ENCODE measurements at places on chromosomes 11 and 22. TPM values are rescaled to one million over a fixed set of nuclear protein-coding genes. Genes with fewer than 3 reads are reported as not detected.

- no peaks in the 10 kb centered on the region for H3K36me3 ChIP-seq
- no peak overlapping the region for H3K27ac ChIP-seq
- DNase-seq: no peak
- H3K4me3 ChIP-seq: no peak overlapping the region
- H3K27me3 ChIP-seq: no peaks in the 10 kb centered on the region
Observed at GRCh38 chr11:112368381-112368780, 107.7 kb upstream of the PLET1 start.

DNA sequence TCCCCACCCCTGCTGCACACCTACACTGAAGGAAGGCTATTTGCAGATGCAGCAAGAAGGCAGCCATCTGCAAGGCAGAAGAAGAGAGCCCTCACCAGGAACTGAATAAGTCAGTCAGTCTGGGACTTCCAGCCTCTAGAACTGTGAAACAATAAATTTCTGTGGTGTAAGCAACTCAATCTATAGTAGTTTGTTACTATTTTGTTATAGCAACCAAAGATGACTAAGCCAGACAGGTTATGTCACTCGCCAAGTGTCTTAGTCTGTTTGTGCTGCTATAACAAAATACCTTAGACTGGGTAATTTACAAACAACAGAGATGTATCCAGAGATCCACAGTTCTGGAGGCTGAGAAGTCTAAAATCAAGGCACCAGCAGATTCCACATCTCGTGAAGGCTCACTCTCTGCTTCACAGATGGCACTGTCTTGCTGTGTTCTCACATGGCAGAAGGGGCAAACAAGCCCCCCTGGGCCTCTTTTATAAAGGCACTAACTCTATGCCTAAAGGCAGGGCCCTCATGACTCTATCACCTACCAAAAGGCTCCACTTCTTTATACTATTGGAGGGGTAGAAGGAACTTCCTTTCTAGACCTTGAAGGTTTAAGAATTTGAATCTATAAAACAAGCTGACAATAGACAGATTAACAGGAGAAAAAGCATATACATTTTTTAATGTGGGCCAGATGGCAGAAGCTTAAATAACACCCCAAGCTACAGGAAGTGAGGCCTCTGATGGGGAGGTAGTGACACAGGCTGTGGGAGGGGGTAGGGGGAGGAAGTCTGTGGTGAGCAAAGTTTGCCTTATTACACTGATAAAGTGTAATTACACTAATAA is 12.3 kb downstream of the APOL6 start:
- no peak overlapping the region for H3K4me3 ChIP-seq
- DNase-seq: no peak
- H3K36me3 ChIP-seq: peaks cover 34% of the 10 kb centered on the region
- peaks cover 12% of the 10 kb centered on the region for H3K4me1 ChIP-seq

- H3K27me3 ChIP-seq: no peaks in the 10 kb centered on the region
- no peak overlapping the region for H3K4me3 ChIP-seq
- no peaks in the 10 kb centered on the region for H3K4me1 ChIP-seq
- H3K36me3 ChIP-seq: no peaks in the 10 kb centered on the region
- DNase-seq: no peak
Observed at GRCh38 chr22:23501261-23501619, 78.8 kb downstream of the IGLL1 start.

- H3K36me3 ChIP-seq: no peaks in the 10 kb centered on the region
- peak overlapping the region; percentile 84 for H3K27ac ChIP-seq
Observed at GRCh38 chr11:77589181-77589520, 602 bp upstream of the AQP11 start.

DNA sequence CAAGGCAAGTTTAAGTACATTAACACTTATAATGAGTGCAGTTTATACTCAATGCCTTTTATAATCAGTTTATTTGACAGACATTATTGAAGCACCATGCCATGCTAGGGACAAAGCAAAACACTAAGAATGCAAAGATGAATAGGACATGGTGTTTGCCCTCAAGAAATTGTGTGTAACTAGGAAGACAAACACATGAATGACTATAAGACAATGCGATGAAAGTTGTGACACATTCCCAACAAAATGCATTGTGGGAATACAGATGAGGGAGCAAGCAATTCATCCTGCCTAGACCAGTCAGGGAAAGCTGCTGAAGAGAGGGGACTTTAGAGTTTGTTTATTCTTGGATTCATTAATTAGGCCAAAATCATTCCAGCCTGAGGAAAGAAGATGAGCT is 133.8 kb upstream of the TRPC6 start:
- H3K4me3 ChIP-seq: no peak overlapping the region
- DNase-seq: no peak
- no peaks in the 10 kb centered on the region for H3K4me1 ChIP-seq

DNA sequence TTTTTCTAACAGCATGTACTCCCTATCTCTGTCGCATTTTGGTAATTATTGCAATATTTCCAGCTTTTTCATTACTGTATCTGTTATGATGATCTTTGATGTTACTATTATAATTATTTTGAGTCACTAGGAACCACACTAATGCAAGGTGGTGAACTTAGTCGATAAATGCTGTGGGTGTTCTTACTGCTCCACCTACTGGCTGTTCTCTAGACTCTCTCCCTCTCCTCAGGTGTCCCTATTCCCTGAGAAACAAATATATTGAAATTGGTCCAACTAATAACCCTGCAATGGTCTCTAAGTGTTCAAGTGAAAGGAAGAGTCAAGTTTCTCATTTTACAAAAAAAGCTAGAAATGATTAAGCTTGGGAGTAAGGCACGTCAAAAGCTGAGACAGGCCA is 10.5 kb downstream of the ARL14EP start:
- no peak overlapping the region for H3K4me3 ChIP-seq
- H3K36me3 ChIP-seq: peaks cover 65% of the 10 kb centered on the region
- peaks cover 9% of the 10 kb centered on the region for H3K4me1 ChIP-seq
- no peaks in the 10 kb centered on the region for H3K27me3 ChIP-seq
- DNase-seq: no peak

DNA sequence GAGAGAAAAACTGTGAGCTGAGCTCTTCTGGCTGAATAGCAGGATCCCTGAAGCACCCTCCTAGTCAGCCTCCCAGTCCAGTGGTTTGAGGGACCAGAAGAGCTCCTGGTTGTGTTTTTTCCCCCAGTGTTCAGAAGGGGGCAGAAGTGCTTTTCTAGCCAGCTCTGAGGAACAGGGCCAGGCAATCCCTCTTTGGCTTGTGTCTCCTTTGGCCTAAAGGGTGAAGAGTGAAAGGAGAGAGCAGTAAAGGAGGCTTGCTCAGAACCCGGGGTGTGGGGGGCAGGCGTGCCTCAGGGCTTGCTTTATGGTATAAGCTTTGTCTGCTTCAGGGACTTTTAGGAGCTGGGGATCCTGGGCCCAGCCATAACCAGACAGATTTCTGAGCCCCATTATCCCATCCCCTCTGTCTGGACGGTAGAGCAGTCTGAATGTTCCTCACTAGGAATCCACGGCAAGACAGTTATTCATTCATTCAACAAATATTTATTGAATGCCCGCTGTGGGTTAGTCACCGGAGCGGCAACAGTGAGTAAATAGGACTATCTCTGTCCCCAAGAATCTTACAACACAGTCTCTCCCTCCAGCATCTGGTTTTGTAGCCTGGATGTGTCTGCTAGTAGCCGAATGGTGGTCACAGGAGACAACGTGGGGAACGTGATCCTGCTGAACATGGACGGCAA is 14.5 kb downstream of the ACP2 start:
- H3K36me3 ChIP-seq: peaks cover 7% of the 10 kb centered on the region
- DNase-seq: no peak
- H3K27me3 ChIP-seq: no peaks in the 10 kb centered on the region
- no peak overlapping the region for H3K27ac ChIP-seq

- no peaks in the 10 kb centered on the region for H3K36me3 ChIP-seq
- H3K27ac ChIP-seq: no peak overlapping the region
- no peak for DNase-seq
- H3K4me1 ChIP-seq: no peaks in the 10 kb centered on the region
Observed at GRCh38 chr11:91308069-91308468, 916.5 kb upstream of the FAT3 start.

- H3K4me1 ChIP-seq: no peaks in the 10 kb centered on the region
- no peaks in the 10 kb centered on the region for H3K27me3 ChIP-seq
- H3K36me3 ChIP-seq: no peaks in the 10 kb centered on the region
- DNase-seq: no peak
- H3K4me3 ChIP-seq: no peak overlapping the region
Observed at GRCh38 chr11:102467080-102467708, 14.6 kb upstream of the TMEM123 start.

- DNase-seq: no peak
- H3K36me3 ChIP-seq: no peaks in the 10 kb centered on the region
- no peak overlapping the region for H3K27ac ChIP-seq
- peaks cover 23% of the 10 kb centered on the region for H3K4me1 ChIP-seq
- H3K27me3 ChIP-seq: no peaks in the 10 kb centered on the region
Observed at GRCh38 chr11:117045196-117045595, 53.0 kb downstream of the SIK3 start.

- no peaks in the 10 kb centered on the region for H3K4me1 ChIP-seq
- H3K27me3 ChIP-seq: no peaks in the 10 kb centered on the region
- H3K36me3 ChIP-seq: no peaks in the 10 kb centered on the region
- DNase-seq: no peak
Observed at GRCh38 chr11:69726019-69726418, 22.2 kb upstream of the FGF19 start.

DNA sequence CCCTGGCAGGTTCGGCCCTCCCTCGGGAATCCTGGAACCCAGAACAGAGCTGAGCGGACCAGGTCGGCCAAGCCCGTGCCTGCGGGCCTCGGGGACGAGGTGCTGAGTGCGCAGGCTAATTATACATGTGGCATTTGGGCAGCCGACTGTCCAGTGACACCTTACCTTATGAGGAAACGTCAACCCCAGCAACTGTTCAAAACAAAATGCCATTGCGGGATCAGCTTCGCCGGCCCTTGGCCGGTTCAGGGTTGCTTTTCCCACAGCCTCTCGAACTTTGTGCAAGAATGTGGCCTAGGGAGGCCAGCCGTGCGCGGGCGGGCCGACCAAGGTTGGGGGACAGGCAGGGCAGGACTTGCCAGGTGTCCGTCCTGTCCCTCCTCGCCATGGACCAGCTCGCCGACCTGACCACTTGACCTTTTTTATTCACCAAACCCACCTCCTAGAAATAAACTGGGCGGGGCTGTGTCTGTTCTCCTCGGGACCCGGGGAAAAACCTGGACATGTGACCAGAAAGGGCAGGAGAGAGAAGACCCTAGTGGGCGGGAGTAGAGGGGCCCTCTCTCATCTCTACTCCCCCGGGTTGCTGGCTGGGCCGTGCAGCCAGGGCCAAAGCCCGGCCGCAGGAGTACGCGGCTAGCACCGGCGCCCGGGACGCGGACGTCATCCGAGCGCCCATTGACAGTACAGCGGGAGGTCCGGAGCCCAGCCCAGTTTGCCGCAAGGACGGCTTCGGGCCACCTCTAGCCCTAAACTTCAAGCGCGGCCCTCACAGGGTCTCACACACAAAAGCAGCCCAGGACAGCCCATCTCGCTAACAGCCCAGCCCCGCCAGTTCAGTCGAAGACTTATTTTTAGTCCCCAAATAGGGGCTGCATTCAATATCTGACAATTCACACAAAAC is 134.3 kb upstream of the C11orf58 start:
- H3K36me3 ChIP-seq: no peaks in the 10 kb centered on the region
- H3K4me3 ChIP-seq: peak overlapping the region; percentile 62
- H3K27me3 ChIP-seq: peaks cover 5% of the 10 kb centered on the region
- H3K27ac ChIP-seq: peak overlapping the region; percentile 96
- DNase-seq: peak; percentile 75

- H3K4me1 ChIP-seq: peaks cover 7% of the 10 kb centered on the region
- no peak overlapping the region for H3K27ac ChIP-seq
- no peaks in the 10 kb centered on the region for H3K36me3 ChIP-seq
- H3K4me3 ChIP-seq: no peak overlapping the region
- no peaks in the 10 kb centered on the region for H3K27me3 ChIP-seq
Observed at GRCh38 chr22:33817512-33818127, 102.7 kb downstream of the LARGE1 start.

DNA sequence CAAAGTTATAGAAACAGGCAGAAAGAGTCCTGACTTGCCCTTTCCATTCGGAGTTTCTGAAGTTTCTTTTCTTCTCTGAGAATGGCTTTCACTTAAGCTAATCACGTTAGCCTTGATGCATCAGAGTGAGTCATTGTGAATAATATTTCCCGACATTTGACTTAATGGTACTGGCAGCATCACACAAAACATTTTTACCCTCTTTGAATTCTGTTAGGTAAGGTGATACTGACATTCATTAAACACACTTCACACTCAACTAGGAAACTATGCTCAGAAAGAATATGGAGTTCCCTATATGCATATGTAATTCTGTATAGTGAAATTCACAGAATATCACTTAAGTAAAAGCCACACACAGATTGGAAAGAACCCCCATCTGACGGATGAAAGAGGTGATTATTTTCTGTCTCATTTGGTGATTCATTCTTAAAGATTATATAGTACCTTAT is 120.8 kb upstream of the ARHGAP20 start:
- DNase-seq: no peak
- H3K27me3 ChIP-seq: no peaks in the 10 kb centered on the region
- no peaks in the 10 kb centered on the region for H3K4me1 ChIP-seq
- no peak overlapping the region for H3K4me3 ChIP-seq
- no peaks in the 10 kb centered on the region for H3K36me3 ChIP-seq
- no peak overlapping the region for H3K27ac ChIP-seq

- H3K4me3 ChIP-seq: no peak overlapping the region
- no peaks in the 10 kb centered on the region for H3K36me3 ChIP-seq
- no peaks in the 10 kb centered on the region for H3K4me1 ChIP-seq
- no peaks in the 10 kb centered on the region for H3K27me3 ChIP-seq
Observed at GRCh38 chr22:25598609-25599008, 34.1 kb downstream of the GRK3 start.

DNA sequence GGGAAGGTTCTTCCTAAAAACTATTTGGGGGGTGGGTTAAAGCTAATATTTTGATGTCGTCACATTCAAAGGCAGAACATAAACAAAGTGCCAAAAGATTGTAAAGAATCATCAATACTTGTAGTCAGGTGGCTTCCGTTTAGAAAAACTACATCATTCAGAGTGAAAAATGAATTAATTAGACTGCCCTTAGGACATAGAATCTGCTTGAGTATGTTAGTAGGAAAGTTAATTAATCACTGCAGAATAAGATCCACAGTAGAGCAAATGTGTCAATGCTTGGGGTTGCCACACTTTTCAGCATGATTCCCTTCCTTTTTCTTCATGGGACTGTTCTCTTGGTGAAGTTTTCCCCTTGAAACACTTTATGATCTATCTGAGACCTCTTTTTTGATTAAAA is 166.8 kb upstream of the MTNR1B start:
- no peak for DNase-seq
- no peaks in the 10 kb centered on the region for H3K27me3 ChIP-seq
- H3K4me1 ChIP-seq: no peaks in the 10 kb centered on the region
- no peaks in the 10 kb centered on the region for H3K36me3 ChIP-seq
- no peak overlapping the region for H3K27ac ChIP-seq

DNA sequence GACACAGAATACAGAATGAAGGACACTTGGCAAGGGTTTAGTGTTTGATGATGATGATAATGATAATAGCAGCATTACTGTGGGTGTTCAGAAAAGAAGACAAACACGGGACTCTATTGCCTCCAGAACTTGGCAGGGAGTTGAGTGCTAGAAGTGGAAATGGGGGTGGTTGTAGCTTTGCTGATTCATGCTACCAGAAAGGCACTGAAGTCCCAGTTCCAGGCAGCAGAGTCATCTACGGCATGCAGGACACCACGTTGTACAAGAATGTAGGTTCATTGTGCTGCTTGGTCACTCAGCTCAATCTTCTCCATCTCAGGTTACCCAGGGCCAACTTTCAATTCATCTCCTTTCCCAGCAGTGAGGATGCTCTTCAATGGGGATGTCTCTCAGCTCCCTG is 115.7 kb downstream of the NTM start:
- no peak for DNase-seq
- H3K36me3 ChIP-seq: no peaks in the 10 kb centered on the region
- no peaks in the 10 kb centered on the region for H3K27me3 ChIP-seq

USP47 gene
- 58.7 TPM for total RNA-seq

POU2AF1 gene
- total RNA-seq: 1.6 TPM

OR51I1 gene
- total RNA-seq: not detected

PANX3 gene
- total RNA-seq: not detected

DDTL gene
- total RNA-seq: not detected

NXPE4 gene
- total RNA-seq: not detected

DERL3 gene
- 10.6 TPM for total RNA-seq

CST6 gene
- total RNA-seq: 6.3 TPM

LRP4 gene
- total RNA-seq: 22.5 TPM

All from right atrium auricular region (tissue), 2 donors.